T-cell (primary cell): ENCODE measurements at places on chromosomes 3 and 15.
A peak's percentile ranks its signal among the peaks of the same experiment; 100 is the strongest.

DNA sequence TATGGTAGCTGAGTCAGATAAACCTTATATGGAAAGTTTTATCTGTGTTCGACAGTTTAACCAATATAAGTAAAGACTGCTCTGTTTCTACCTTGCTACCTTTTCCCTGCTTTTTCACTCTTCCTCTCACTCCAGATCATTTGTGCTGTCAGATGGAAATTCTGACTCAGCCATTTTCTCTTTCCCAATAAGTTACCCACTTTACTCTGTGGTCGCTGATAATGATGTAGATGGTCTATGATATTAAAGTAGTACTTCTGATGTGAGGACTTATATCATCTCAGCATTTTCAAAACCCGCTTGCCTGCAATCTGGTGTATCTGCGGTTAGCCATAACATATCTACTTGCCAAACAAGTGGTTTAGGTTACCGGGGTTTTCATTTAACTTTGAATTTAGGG, 15.0 kb upstream of the UTS2B start:
- H3K4me1 ChIP-seq: no peaks in the 10 kb centered on the region
- no peaks in the 10 kb centered on the region for H3K27me3 ChIP-seq
- no peak for DNase-seq
- no peaks in the 10 kb centered on the region for H3K36me3 ChIP-seq
- H3K27ac ChIP-seq: no peak overlapping the region

DNA sequence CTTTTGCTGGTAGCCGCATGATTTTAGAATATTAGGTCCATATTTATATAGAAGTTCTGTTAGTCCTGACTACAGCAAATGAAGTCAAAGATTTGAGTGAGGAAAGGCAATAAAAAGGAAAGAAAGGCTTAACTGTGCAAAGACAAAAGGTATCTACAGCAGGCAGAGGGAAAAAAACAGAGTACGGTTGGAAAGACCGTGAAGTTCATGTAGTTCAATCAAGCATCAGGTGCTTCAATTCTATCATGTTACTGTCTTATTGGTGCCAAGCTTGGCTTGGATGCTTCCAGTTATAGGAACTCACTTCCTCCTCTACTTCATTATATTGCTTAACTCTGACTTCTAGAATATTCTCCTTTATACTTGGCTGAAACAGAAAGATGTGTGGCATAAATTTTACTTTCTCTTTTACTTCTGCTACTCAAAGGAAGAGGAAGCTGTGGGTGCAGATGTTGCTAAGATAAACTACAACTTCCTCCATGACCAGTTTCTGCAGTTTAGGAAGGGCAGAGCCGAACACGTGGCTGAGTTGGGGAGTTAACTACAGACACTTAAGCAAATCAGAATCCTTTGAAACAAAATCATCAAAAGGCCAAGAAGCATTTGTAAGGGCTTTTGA, 72.6 kb upstream of the ZBED2 start:
- DNase-seq: peak; percentile 63
- H3K27me3 ChIP-seq: no peaks in the 10 kb centered on the region
- H3K27ac ChIP-seq: peak overlapping the region; percentile 87
- no peaks in the 10 kb centered on the region for H3K36me3 ChIP-seq
- peak overlapping the region; percentile 32 for H3K4me3 ChIP-seq
- peaks cover 33% of the 10 kb centered on the region for H3K4me1 ChIP-seq

DNA sequence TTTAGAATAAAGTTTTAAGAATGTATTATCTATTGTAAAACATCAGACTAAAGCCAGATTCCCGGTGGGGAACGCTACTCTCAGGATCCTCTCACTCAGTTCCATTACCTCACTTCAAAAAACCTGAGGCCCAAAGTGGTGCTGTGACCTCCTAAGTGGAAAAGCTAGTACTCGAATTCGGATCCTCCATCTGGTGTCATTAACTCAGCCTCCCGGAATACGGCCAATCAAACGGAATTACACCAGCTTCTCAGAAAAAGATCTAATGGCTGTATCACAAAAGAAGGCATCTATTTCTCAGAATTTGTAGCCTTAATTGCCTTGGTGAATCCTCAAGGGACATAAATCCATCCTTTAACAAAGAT, 627 bp downstream of the ACAD11 start:
- peaks cover 9% of the 10 kb centered on the region for H3K4me1 ChIP-seq
- no peak overlapping the region for H3K27ac ChIP-seq
- H3K4me3 ChIP-seq: peak overlapping the region; percentile 90
- DNase-seq: no peak

- no peaks in the 10 kb centered on the region for H3K36me3 ChIP-seq
Measured at GRCh38 chr15:85421116-85421925, 40.9 kb downstream of the AKAP13 start.

DNA sequence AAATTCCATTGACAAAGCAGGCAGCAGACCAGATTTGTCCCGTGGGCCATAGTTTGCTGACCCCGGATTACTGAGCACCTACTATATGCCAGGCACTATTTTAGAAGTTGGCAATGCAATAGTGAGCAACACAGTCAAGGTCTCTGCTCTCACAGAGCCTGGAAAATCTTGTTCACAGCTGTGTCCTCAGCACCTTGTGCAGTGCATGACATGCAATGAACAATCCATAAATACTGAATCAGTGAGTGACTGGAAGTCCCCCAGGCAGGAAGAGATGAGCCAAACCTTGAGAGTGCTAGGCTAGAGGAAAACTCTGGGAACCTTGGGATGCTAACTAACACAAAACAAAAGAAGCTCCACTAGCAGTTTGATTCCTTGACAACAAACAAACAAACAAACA, 14.4 kb downstream of the TM4SF1 start:
- no peaks in the 10 kb centered on the region for H3K27me3 ChIP-seq
- no peak for DNase-seq
- H3K4me3 ChIP-seq: no peak overlapping the region
- H3K27ac ChIP-seq: no peak overlapping the region
- H3K4me1 ChIP-seq: no peaks in the 10 kb centered on the region
- H3K36me3 ChIP-seq: no peaks in the 10 kb centered on the region

- H3K27ac ChIP-seq: no peak overlapping the region
- no peaks in the 10 kb centered on the region for H3K36me3 ChIP-seq
- no peak overlapping the region for H3K4me3 ChIP-seq
- no peaks in the 10 kb centered on the region for H3K27me3 ChIP-seq
- DNase-seq: no peak
Measured at GRCh38 chr15:74245342-74245931, 9.3 kb downstream of the CCDC33 start.

- H3K4me1 ChIP-seq: peaks cover 6% of the 10 kb centered on the region
- H3K4me3 ChIP-seq: no peak overlapping the region
- no peaks in the 10 kb centered on the region for H3K27me3 ChIP-seq
- H3K36me3 ChIP-seq: peaks cover 35% of the 10 kb centered on the region
Measured at GRCh38 chr15:67194171-67195114, 60.0 kb downstream of the AAGAB start.

GRCh38 chr15:72778796-72779195, 4.8 kb downstream of the ADPGK start:
- no peaks in the 10 kb centered on the region for H3K27me3 ChIP-seq
- DNase-seq: no peak
- peaks cover 13% of the 10 kb centered on the region for H3K4me1 ChIP-seq

- no peaks in the 10 kb centered on the region for H3K36me3 ChIP-seq
- no peak overlapping the region for H3K4me3 ChIP-seq
- H3K27ac ChIP-seq: no peak overlapping the region
Measured at GRCh38 chr3:1179146-1179545, 86.3 kb downstream of the CNTN6 start.

DNA sequence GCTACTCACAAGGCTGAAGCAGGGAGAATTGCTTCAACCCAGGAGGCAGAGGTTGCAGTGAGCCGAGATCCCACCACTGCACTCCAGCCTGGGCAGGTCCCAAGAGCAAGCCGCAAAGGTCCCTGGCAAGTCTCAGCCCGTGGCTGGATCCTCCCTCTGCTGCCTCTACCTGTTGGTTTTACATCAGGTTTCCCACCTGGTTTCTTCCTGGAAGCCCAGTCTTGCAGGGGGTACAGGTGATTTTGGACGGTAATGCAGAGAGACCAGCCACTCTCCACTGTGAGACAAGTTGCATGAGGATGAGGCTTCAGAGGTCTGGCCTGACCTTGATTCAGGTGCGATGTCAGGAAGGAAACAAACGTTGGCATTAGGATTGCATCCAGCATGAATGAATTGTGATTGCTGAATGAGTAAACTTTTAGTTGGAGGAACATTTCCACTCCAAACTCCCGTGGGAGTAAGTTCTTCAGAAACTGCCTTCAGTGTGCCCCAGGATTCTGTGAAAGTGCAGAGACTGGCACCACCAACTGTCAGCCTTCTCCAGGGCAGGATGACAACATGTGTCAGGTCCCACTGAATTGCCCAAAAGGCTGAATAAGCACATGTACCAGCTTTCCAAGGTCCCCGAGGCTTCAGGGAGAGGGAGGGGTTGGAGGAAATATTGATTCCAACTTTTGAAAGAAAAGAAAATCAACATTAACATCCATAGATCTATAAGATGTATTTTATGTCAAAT, 189.4 kb downstream of the TJP1 start:
- no peaks in the 10 kb centered on the region for H3K36me3 ChIP-seq
- H3K4me3 ChIP-seq: no peak overlapping the region
- H3K4me1 ChIP-seq: no peaks in the 10 kb centered on the region

DNA sequence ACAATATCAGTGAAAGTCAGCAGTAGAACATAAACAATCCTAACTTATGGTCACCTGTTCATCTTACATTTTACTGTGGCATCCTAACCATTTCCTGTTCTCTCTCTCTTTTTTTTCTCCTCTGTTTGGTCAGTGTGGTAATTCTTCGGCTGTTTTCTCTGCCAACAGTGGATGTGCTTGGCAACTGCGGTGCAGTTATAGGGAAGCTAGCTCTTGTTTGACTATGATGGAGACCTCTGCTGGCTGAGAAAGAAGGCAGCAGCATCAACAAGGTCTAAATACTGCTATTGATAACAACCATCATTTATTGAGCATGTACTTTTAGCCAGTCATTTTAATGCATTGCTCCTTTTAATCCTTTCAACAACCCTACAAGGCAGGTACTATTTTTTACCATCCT, 723 bp upstream of the DRD3 start:
- no peaks in the 10 kb centered on the region for H3K27me3 ChIP-seq
- H3K36me3 ChIP-seq: no peaks in the 10 kb centered on the region
- H3K27ac ChIP-seq: no peak overlapping the region
- no peaks in the 10 kb centered on the region for H3K4me1 ChIP-seq
- no peak for DNase-seq

DNA sequence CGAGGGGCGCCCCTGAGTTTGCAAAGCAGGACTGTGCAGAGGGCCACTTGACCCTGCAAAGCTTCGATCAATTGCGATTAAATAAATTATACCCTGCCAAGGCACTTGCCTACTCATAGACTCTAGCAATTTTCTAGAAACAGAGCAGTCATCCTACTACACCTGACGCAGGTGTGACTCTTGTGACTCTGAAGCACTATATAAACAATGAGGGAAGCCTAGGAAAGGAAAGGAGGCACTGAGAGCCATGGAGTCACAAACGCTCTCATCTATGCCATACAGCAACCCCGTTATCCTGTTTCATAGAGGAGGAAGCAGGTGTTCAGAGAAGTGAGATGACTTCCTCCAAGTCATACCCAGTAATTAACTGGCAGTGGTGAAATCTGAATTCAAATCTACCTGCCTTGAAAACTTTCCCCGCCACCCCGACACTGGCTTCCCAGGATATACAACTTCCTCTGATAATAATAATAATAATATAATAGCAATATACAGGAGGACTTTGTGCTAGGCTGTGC, 14.4 kb downstream of the ARHGEF3 start:
- no peak overlapping the region for H3K4me3 ChIP-seq
- H3K36me3 ChIP-seq: no peaks in the 10 kb centered on the region
- peaks cover 95% of the 10 kb centered on the region for H3K4me1 ChIP-seq
- no peak for DNase-seq
- H3K27ac ChIP-seq: peak overlapping the region; percentile 86
- H3K27me3 ChIP-seq: no peaks in the 10 kb centered on the region

GRCh38 chr3:197555281-197556261, at the start of gene BDH1:
BDH1 (minus strand) TSS chr3:197555968; CDS start chr3:197546443, 9,525 bp downstream.
- no peaks in the 10 kb centered on the region for H3K36me3 ChIP-seq
- peak within 1 kb of the TSS; percentile 82 for H3K4me3 ChIP-seq
- H3K4me1 ChIP-seq: peaks cover 18% of the 10 kb centered on the region
- peaks cover 2% of the 10 kb centered on the region for H3K27me3 ChIP-seq
- peak; percentile 32 for DNase-seq

GRCh38 chr3:157793745-157794144, 290.5 kb upstream of the VEPH1 start:
- H3K4me3 ChIP-seq: no peak overlapping the region
- no peaks in the 10 kb centered on the region for H3K36me3 ChIP-seq
- no peak for DNase-seq
- no peaks in the 10 kb centered on the region for H3K4me1 ChIP-seq
- no peaks in the 10 kb centered on the region for H3K27me3 ChIP-seq

DNA sequence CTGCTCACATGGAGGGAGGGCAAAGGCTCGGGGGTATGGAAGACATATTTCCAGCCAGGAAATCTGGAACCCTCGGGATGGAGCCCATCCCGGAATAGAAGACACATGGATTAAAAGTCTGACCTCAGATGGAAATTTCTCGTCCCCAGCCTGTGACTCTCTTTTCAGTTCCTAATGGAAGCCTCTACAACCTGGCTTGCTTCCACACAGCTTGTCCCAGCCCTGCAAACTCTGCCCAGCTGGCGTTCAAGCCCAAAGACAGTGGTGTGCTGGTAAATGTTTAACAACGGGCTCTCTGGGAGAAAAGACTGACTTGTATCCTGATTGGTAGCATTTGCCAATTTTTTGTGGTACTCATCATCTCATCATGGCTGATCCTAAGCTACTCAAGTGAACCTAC, 35.6 kb upstream of the TLE3 start:
- no peaks in the 10 kb centered on the region for H3K27me3 ChIP-seq
- H3K27ac ChIP-seq: no peak overlapping the region
- no peaks in the 10 kb centered on the region for H3K4me1 ChIP-seq
- no peak overlapping the region for H3K4me3 ChIP-seq
- H3K36me3 ChIP-seq: no peaks in the 10 kb centered on the region

GRCh38 chr15:77094397-77095030, 23.6 kb upstream of the TSPAN3 start:
- no peak overlapping the region for H3K27ac ChIP-seq
- peaks cover 2% of the 10 kb centered on the region for H3K27me3 ChIP-seq
- DNase-seq: no peak
- no peak overlapping the region for H3K4me3 ChIP-seq

GRCh38 chr3:139288266-139288821, 55.5 kb upstream of the MRPS22 start:
- DNase-seq: no peak
- H3K36me3 ChIP-seq: no peaks in the 10 kb centered on the region
- no peak overlapping the region for H3K27ac ChIP-seq
- H3K27me3 ChIP-seq: peaks cover 5% of the 10 kb centered on the region
- H3K4me1 ChIP-seq: no peaks in the 10 kb centered on the region

DNA sequence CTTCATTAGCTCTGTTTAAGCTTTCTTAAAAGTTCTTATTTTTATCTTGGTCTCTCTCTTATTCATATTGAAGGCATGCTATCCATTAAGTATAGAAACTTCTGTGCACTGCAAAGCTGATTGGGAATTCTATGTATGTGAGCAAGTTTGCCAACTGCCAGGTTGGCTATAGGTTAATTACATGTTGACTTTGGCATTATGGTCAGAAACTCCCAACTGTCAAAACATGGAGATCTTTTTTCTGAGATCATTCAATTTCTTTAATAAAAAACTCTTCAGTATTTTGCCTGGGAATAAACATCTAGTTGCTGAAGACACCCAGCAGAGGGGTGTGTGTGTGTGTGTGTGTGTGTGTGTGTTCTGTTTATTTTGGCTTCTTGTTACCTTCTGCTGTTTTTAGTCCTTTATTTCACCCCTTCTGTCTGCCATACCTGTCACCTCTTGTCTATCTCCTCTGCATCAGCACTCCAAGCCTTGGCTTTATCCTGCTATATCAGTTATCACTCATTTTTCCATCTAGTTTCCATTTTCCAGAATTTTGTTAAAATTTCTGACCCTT, 1.3 kb upstream of the ARL14 start:
- no peak for DNase-seq

GRCh38 chr15:101053261-101053660, 134.1 kb downstream of the LRRK1 start:
- DNase-seq: no peak
- peaks cover 30% of the 10 kb centered on the region for H3K27me3 ChIP-seq
- no peak overlapping the region for H3K4me3 ChIP-seq
- H3K4me1 ChIP-seq: no peaks in the 10 kb centered on the region
- no peaks in the 10 kb centered on the region for H3K36me3 ChIP-seq
